Hypothalamus (tissue), 51 donors: ENCODE measurements at places on chromosomes 7 and 10.

- no peak for DNase-seq
Measured at GRCh38 chr10:4902571-4903011, 60.6 kb upstream of the AKR1C1 start.

DNA sequence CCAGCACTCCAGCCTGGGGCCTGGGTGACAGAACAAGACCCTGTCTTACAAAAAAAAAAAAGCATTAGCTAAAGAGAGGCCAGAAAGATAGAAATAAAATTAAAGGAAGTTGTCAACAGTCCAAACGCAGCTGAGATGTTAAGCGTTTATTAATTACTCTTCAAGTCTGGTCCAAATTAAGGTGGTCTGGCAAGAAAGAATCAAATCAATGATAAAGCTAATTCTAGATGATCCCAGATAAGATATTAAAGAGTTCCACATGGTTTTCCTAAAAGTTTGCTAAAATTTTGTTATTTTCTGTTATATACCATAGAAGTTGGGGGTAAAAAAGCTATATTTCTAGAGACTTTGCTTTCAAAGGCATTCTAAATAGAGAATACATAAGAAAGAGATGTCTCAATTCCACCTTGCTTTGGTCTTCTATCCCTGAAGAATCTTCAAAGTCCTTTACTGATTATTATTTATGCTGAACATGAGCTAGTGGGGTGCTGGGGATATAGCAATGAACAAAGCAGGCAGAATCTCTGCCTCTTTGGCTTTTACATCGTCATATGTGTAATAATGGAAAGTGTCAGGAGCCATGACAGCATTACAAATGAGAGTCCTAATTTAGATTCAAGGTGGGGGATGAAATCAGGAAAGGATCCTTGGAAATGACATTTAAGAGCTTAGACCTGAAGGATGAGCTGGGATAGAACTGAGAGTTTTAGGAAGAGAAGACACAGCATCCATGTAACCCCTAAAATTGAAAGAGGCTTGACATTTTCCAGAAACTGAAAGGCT, 23.4 kb downstream of the FRA10AC1 start:
- no peak for DNase-seq

DNA sequence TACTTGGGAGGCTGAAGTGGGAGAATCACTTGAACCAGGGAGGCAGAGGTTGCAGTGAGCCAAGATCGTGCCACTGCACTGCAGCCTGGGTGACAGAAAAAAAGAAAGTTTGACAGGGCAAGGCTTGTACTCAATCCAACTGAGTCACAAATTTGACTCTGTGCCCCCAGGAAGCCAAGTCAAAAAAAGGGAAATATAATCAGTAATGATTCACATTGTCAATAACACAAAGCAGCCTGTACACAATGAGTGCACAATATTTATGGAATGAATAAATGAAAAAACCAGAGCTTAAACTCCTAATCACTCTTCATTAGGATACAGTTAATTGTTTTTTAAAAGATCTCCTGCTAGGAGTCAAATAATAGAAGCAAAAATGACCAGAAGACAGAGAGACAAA, 6.4 kb downstream of the NAPEPLD start:
- DNase-seq: no peak

DNA sequence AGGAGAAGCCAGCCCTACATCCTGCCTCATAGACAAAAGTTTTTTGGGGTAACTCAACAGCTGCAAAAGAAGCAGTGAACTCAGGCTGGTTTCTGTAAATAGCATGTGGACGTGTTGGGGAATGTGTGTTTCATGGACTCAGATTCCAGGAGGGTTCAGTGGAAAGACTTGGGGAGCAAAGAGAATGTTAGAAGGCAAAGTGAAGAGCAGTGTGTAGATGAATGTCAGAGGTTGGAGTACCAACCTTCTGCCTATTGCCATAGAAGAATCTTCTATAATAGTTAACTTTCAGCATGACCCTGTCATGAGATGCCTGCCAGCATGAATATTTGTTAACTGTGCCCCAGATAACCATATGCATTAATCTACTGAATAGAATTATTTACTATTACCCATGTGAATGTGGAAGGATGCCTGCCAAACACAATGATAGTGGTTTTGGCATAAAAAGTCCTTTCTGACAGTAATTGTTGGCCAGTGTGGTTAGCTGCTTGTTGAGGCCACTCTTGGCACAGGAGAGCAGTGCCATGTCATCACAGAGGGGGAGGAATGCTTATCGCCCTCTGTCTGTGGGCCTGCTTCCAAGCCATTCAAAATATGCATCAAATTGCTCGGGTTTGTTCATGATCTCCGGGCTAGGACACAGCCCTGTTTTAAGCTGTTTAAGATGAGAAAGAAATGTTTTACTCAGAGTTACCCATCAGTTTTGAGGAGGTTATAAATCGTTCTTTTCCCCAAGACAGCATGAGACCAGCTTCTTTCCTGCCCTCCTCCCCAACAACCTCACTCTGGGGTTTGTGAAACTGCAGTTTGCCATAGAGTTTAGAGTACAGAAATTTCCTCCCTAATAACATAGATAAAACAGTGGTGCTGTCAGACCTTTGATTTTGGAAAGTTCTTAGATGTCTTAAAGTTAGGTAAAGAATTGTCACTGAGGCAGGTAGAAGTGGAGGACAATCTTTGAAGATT, 165.3 kb downstream of the WNT2 start:
- peak; percentile 38 for DNase-seq

DNA sequence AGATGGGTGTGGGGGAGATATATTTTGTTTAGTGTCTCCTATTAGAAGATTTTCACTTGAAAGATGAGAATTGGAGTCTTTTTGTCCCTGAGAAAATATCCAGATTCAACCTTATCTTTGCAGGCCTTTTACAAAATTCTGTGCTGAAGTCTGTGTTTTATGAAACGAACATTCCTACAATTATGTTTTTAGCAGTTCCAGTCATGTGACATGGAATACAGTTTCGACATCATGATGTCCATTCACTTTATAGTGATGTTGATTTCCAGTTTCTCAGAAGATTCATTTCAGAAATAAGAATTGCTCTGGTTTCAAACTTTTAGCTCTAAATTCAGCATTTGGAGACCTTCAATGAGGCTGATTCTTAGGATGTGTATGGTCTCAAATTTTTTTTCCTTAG, 54.4 kb downstream of the CACNB2 start:
- DNase-seq: no peak

- DNase-seq: no peak
Measured at GRCh38 chr10:133132473-133133291, 27.3 kb upstream of the KNDC1 start.

DNA sequence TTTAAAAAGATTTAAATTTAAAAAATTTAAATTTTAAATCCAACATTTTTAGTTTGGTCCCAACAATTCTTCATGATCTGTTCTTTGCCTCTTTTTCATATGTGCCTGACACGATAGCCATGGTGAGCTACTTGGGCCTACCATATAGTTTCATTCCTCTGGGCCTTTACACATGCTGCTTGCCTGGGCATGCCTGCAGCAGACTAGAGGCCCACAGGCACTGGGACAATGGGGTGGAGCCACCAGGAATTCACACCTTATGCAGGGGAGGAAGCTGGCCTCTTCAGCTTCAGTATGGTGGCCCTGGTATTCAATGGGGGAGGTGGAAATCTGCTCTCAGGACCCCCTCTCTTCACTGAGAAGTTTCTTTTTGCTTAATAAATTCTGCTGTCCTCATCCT, 37.8 kb upstream of the ZNF365 start:
- DNase-seq: no peak

GRCh38 chr7:54187886-54188685, 354.1 kb upstream of the VSTM2A start:
- no peak for DNase-seq

- DNase-seq: no peak
Measured at GRCh38 chr10:36872702-36873393, 252.6 kb upstream of the ANKRD30A start.

GRCh38 chr7:90461219-90461618, 8.2 kb upstream of the PTTG1IP2 start:
- DNase-seq: no peak

GRCh38 chr10:110141871-110142635, 65.4 kb upstream of the MXI1 start:
- no peak for DNase-seq

DNA sequence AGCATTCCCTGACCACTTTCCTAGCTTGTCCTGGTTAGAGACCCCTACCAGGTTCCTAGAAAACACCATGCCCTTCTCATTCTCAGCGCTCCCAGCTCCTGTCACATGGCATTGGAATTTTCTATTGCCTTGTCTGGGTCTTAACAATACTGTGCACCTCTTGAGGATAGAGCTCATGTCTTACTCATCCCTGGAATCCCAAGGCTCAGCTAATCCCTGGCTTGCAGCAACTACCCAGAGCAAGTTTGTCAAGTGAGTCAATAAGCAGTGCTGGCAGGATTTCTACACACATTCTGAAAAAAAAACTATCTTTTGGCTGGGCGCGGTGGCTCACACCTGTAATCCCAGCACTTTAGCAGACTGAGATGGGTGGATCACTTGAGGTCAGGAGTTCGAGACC, 11.7 kb upstream of the PRDX3 start:
- DNase-seq: no peak

- DNase-seq: no peak
Measured at GRCh38 chr10:31739711-31740110, 188.9 kb downstream of the ARHGAP12 start.

DNA sequence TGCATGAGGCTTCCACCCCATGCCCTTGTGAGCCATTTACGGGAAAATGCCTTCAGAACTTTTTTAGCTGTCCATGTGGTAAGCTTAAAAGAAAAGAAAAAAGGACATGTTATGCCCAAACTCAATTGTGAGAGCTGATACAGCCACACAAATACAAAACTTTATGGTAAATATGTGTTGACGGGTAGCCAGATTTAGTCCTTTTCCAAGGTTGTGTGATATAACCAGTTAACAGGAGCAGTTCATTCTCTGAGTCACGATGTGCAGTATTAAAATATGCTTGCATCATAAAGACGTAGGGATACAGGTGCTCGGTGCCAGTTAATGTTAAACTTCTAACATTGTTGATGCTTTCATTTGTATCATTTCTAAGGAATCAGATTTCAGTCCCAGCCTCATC, 350.4 kb downstream of the DNAJB6 start:
- DNase-seq: no peak

GRCh38 chr7:18547509-18548187, 52.1 kb downstream of the HDAC9 start:
- no peak for DNase-seq

DNA sequence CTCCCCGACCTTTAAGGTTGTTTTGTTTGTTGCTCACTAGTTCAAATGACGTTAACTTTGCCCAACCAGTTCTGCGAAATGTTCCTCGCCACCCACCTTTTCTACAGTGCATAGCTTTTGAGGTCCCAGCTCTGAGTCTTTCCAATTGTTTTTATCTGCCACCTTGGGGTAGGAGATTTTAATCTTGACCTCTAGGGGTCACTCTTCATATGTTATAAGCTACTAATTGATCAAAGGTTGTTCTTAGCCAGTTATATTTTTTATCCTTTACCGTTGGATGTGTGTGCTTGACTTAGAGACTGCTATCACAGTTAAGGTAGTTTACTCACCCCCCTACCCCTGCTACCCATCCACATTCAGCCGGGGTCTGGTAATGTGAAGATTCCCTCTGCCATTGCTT, 372.4 kb downstream of the SUGCT start:
- DNase-seq: no peak

- DNase-seq: no peak
Measured at GRCh38 chr10:130511766-130512165, 375.6 kb downstream of the GLRX3 start.

DNA sequence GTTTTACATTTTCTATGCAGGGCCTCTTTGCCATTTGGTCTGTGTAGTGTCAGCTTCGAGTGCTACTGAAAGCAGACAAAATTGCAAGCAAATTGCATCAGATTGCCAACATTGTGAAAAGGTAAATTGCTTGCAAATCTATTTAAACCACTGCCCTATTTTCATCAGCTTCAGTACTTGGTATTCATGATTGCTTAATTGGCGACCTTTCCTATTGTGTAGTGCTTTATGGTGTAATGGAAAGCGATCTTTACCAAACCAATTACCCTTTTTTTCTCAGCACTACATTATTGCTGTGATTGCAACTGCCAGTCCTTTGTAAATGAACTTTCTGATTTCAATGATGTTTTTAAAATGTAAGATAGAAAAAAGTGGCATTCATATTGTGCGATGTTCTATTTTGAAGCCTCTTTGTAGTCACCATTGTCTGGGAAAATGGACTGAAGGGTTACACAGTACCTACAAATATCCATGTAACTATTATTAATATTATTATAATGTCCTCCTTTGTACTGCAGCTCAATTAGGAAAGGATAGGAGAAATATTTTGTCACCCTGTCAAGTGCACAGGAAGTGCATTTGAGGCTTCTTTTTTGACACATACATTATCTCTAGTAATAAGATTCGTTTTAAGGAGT, 177.7 kb upstream of the SP8 start:
- no peak for DNase-seq

DNA sequence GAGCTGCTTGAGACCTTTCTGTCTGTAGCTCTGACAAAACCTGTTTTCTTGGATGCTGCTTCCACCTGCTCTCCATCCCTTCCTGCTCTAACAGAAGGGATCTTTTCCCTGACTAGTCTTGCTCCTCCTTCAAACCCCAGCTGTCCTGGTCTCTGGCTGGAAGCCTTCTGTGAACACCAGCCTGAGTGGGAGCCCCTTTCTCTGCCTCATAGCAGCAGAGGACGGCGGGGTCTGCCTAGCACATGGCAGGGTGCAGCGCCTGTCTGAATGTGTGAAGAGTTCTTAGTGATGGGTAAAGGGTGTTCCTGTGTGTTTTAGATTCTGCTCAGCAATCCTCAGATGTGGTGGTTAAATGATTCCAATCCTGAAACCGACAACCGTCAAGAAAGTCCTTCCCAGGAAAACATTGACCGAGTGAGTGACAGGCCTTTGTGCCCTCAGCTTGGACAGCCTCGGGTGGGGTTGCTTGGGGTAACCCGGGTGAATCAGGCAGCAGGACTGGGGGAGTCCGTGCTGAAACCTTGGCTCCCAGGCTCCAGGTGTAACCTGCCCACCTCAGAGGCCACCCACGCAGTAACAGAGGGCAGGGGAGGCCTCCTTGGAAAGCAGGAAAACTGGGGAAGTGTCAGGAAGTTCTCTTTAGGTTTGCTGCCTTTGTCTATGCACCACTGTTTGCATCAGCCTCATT, 34.1 kb downstream of the NUB1 start:
- no peak for DNase-seq

DNA sequence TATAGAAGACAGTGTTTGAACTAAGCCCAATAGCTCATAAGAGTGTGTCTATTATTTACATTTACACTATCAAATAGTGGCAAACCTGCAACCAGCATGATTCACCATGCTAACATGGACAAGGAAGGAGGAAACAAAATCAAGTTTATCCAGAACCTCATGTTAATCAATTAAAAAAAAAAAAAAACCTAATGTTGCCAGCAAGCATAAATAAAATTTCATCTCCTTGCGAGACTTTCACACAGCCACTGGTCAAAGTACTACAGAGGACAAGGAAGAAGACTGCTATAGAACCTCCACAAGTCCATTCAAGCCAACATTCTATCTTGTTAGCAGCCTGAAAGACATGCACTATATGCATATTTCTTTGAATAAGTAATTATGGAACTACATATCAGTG, 9.7 kb downstream of the TM9SF3 start:
- no peak for DNase-seq

- no peak for DNase-seq
Measured at GRCh38 chr7:49294611-49295010, 370.3 kb downstream of the CDC14C start.
